Endodermal cell (in vitro differentiated cells): ENCODE measurements at places on chromosomes 3 and 15.

GRCh38 chr3:94294806-94295205 is 231.9 kb downstream of the NSUN3 start:
- DNase-seq = no peak

DNA sequence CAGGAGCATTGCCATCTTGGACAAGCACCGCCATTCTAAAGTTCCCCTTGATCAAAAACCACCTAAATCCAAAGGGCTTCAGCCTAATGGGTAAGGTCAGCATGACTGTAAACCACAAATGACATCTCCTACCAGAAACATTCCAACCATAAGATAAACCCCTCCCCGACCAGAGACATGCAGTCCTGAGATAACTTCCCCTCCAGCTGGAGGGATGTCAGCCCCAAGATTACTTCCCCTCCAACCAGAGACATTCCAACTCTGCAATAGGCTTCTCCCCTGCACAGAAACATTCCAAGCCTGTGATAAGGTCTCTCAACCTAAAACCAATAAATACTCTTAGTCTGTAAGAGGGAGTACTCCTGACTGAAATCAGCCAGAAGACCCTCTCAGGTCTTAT is 62.7 kb upstream of the DNAJC19 start:
- no peak for DNase-seq

GRCh38 chr3:140906785-140907184 is 34.9 kb upstream of the SLC25A36 start:
- no peak for DNase-seq

- DNase-seq = no peak
Observed at GRCh38 chr3:170162630-170163029, 18.9 kb downstream of the PHC3 start.

- DNase-seq = no peak
Observed at GRCh38 chr15:36251450-36251849, 328.0 kb upstream of the CDIN1 start.

GRCh38 chr15:74758736-74759135 is 10.1 kb downstream of the CYP1A2 start:
- DNase-seq = peak; percentile 41

GRCh38 chr3:125670945-125671344 is 75.6 kb upstream of the OSBPL11 start:
- no peak for DNase-seq

DNA sequence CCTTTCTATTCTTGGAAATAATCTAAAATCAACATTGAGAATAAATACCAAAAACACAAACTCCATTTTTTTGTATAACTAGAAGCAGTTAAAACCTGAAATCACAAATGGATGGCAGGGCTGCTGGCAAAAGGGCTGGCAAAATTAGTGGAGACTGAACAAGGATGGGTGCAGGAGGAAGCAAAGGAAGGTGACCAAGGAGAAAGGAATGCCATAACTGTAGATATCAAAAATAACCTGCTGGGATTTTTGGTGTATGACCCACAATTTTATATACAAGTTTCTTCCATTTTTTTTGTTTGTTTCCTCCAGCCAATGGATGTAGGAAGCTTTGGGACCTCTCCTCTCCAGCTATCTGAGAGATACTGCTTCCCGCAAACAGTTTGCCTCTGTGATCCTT is 12.7 kb downstream of the CFAP44 start:
- DNase-seq = no peak

DNA sequence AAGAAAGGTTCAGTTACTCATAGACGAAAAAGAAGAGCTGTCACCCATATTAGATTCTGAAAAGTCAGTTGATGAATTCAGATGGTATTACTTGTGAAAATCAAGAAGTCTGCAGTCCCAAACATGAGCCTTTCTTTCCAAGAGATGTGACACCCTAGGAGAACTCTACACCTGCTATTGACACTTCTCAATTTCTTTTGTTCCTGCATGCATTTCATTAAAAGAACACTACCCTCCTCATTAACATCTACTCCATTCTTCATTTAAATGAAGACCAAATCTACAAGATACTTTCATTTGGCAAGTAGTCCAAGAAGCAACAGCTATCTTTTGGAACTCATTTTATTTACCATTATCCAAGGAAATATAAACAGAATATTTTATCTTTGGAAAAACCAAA is 6.6 kb downstream of the GABRB3 start:
- DNase-seq = no peak

- DNase-seq = peak; percentile 65
Observed at GRCh38 chr3:149575213-149575960, 82.4 kb downstream of the WWTR1 start.

GRCh38 chr3:186492385-186492984 is 51.7 kb downstream of the CRYGS start:
- DNase-seq = peak; percentile 19

GRCh38 chr3:61333192-61333961 is 82.1 kb upstream of the FHIT start:
- DNase-seq = no peak

GRCh38 chr3:20563251-20563650 is 377.2 kb upstream of the SGO1 start:
- no peak for DNase-seq

DNA sequence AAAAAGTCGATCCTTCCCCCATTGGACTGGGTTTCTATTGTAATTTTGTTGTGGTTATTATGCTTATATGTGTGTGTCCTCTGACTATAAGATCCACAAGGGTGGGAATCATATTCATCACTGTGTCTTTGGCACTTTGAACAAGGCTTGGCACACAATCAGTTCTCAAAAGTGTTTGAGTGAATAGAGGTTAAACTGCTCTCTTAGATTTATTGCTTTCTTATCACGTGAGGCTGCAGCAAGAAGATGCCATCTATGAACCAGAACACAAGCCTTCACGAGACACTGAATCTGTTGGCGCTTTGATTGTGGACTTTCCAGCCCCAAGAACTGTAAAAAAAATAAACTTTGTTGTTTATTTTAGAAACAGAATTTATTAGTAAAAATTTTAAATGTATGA is 295.0 kb upstream of the MDFIC2 start:
- no peak for DNase-seq

GRCh38 chr15:68585574-68586273 is 6.9 kb downstream of the CORO2B start:
- no peak for DNase-seq

GRCh38 chr15:100189319-100189718 is 152.5 kb downstream of the ADAMTS17 start:
- DNase-seq = peak; percentile 26

DNA sequence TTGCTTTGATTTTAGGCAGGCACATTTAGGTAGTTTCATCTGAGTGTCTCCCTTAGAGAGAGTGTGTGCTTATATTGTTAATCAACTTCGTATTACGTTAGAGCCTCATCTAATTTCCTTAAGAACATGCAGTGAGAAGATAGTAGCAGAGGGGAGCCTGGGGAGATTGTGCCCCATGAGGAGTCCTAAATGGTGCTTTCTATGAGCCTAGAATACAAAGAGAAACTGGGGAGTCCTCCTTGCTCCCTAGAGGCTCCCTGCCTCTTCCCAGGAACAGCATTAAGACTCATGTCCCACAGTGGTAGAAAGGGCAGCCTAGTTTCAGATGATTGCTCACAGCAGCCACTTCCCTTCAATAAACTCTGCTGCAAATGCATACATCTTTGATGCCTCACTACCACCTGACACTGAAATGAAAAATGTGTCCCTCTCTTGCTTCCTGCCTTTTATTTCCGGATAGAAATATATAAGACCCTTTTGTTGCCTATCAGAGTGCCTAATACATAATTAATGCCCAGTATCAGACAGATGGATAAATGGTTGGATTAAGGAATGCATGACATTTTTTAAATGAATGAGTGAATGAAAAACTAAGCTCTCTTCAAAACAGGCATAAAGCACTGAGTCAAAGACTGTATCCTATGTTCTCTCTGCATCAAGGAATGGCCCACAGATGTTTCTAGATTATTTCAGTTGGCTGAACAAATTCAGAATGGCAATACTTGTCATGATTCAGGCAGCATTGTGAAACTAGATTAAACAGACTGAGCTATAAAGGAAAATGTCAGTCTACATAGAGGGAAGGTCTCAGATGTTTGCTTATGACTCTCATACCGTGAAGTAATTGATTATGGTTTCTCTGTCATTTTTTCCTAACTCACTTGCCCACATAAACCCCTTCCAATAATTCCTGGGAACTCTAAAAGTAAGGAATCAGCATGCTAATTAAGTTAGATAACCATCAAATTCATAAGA is 362.1 kb downstream of the LRRC3B start:
- no peak for DNase-seq

DNA sequence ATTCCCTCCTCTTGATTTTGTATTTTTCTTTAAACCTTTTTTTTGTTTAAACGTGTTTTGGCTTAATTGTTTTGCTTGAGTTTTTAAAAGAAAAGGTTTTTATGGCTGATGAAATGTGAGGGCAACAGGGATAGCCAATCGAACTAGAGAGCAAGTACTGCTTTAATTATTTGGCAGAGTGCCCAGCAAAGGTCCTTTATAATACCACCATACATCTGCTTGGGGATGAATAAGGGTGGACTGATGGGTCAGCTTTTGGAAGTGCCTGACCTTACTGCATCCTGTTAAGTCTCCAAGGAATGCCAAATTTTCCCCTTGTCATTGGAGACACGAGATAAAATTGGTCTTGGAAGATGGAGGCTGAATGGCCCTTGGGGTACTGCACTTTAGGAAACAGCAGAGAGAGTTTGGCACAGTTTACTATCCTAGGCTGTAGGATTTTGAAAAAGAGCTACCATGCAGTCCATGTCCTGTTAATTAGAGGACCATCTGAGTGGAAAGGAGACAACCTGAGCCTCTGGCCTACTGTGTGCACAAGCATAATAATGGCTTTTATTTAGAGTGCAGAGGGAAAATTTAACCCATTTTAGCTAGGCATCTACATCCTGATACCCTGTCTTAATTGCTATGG is 19.8 kb upstream of the MTHFS start:
- no peak for DNase-seq

GRCh38 chr3:142958707-142959106 is 4.8 kb downstream of the PAQR9 start:
- DNase-seq = no peak

DNA sequence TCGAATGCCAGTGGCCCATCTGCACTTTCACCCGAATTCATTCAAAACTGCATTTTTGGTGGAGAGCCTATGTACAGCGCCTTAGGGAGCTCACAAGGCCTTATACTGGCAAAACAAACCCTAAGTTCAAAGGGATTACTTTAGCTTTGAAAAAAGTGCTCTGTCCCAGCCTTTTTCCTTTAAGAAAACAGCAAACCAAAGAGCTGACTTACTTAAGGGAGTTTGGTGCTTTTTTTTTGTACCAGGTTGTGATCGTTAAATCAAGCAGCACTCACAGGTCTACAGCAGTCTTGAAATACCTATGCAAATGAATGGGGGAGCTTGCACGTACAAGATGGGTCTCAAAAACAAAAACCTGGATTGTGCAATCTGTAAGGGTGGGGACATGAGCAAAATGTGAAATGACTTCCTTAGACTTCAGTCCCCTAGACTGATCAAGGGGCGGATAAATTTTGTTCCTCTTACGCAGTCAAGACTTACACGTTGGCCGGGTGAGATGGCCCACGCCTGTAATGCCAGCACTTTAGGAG is 11.6 kb upstream of the PIK3CB start:
- DNase-seq = peak; percentile 59

GRCh38 chr15:39391230-39391629 is 189.6 kb upstream of the THBS1 start:
- DNase-seq = no peak

GRCh38 chr3:10556312-10556711 is 50.9 kb upstream of the ATP2B2 start:
- DNase-seq = peak; percentile 28

DNA sequence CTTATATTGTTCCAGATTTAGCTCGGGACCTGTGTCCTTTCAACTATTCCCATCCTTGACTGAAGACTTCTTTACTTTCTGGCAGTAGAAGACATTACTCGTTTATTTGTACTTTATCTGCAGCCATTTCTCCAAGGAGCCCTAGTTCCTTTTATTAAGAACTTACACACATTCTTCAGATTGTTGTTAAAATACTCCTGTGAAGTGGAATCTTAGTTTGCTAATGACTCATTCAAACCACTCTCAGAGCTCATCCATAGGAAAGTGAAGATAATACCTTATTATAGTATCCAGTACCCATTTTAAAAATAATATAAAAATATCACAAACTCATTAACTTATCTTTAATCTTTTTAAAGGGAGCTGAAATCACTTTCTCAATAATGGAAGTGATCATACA is 63.5 kb downstream of the C3orf70 start:
- no peak for DNase-seq

DNA sequence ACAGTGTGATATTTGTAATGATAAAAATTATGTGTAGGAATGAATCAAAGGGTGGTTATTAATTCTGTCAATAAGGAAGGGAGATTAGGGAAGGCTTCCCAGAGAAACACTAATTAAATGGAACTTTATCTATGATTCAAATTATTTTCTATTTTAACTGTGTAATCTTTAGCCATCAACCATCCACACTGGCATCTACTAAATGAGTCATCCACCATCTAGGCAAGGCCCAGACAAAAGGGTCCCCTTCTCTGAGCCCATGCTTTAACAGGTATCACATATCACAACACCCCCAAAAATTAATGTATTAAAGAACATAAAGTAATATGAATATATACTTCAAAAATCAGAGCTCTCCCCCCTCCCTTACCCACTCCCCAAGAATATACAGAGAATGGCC is 19.9 kb upstream of the TPM1 start:
- no peak for DNase-seq

GRCh38 chr15:32956006-32956405 is 238.2 kb downstream of the GREM1 start:
- peak; percentile 74 for DNase-seq

- no peak for DNase-seq
Observed at GRCh38 chr3:188979248-188979647, 192.5 kb upstream of the TPRG1 start.

DNA sequence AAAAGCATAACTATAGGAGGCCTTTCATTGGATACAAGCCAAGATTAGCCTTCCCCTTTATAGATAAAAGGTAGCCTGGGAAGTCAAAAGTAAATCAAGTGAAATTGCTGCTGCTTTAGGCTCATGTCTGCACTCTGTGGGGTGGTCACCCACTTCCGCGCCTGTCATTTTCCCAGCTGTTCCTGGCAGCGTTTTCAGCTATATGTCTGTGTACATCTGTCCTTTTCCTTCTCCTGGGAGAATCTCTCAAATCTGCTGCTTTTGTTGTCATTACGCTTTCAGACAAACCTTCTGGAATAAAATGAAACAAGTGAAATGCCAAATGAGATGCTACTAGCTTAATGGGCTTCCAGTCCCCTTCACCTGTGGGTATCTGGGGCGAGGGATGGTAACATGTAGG is 211.8 kb downstream of the MCTP2 start:
- no peak for DNase-seq

GRCh38 chr3:170863816-170864215 is 6.2 kb downstream of the RPL22L1 start:
- no peak for DNase-seq

GRCh38 chr15:27763514-27763913 is 335.6 kb downstream of the OCA2 start:
- DNase-seq = no peak

- DNase-seq = no peak
Observed at GRCh38 chr15:100308213-100308600, 33.6 kb downstream of the ADAMTS17 start.

GRCh38 chr3:82208002-82208710 is 446.7 kb upstream of the GBE1 start:
- DNase-seq = no peak
